ENCODE measurements at places on chromosomes 5 and 9.

DNA sequence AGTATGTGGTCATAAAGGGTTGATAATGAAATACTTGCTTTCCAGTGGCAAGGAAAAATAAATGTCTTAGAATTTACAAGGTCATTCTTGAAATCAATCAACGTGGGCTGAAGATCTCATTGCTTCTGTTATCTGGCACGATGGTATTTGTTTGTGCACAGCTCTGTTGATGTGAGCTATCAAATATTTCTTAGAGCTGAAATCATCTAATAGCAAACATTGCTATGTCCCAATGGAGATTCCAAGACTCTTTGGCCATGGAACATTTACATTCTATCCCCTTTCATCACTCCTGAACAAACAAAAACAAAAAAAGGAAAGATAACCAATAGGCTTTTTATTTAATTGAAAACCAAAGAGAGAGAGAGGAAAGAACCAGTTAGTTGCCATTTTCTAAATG is 111.5 kb upstream of the CCDC152 start:
- no peak for DNase-seq

DNA sequence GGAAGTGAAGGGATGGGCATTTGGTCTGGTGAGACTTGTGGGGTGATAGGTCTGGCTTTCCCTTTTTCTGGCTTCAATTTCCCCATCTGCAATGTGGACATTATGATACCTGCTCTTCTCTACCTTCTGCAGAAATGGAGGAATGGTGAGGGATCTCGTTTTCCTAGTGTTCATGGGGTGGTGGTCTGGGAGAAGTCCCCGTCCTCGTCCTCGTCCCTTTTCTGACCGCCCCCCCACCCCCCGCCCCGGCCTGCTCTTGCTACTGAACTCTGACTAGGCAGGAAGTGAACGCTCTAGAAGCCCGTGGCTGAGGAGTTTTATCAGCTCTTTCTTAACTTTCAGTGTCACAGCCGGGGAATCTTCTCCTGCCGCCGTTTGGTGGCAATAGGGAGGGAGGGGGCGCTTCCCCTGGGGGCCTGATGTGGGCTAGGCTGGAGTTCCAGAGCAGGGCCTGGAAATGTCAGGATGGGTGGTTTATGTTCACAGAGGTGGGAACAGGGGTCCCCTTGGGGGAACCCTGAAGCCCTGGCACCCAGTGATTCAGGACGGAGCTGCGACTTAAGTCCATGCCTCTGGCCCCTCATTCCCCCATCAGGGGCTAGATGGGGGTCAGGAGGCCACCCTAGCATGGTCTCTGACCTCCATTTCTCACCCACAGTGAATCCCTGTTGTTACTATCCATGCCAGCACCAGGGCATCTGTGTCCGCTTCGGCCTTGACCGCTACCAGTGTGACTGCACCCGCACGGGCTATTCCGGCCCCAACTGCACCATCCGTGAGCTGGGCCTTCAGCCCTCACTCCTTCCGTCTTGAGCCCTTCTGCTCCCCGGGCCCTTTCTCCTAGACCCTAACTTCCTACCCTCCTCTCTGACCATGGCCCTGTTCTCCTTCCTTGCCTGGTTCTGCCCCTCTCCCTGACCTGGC is 6.7 kb downstream of the PTGS1 start:
- DNase-seq: peak; percentile 62

- DNase-seq: no peak
Measured at GRCh38 chr5:146851133-146851532, 27.4 kb downstream of the PPP2R2B start.

DNA sequence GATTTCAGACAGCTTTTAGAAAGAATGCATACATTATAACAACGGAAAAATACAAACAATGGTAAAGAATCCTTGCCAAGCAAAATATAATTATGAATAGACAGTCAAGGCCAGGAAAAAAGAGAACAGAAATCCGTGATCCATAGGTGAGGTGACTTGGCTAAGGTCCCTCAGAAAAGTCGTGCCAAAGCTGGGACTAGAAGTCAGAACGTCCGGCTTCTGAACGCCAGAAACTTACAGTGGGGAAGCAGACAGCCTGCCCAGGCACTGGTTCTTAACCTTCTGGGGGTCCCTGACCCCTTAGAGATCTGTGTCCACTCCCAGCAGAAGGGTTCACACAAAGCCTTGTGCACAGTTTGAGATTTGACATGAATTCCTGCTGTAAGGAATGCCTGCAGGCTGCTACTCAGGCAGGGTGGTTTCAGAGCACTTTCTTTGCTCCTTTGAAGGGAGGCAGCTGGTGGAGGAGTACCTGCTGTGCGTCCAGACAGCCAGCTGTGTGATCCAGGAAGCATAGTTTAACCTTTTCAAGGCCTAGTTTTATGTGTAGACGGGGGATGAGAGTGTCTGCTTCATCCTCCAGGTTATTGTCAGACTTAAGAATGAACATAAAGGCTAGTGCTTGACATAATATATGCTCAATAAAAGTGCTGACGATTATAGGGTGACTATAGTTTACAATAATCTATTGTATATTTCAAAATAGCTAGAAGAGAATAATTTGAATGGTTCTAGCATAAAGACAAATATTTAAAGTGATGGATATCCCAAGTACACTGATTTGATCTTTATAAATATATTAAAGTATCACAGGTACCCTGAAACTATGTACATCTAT is 852 bp downstream of the ARHGEF37 start:
- DNase-seq: no peak

GRCh38 chr9:33446946-33447798 is at the start of gene AQP3:
Gene AQP3 (minus strand): TSS chr9:33447593. CDS start chr9:33447530, 63 bp downstream.
- peak; percentile 93 for DNase-seq

GRCh38 chr9:13508681-13509080 is 229.2 kb upstream of the MPDZ start:
- no peak for DNase-seq

DNA sequence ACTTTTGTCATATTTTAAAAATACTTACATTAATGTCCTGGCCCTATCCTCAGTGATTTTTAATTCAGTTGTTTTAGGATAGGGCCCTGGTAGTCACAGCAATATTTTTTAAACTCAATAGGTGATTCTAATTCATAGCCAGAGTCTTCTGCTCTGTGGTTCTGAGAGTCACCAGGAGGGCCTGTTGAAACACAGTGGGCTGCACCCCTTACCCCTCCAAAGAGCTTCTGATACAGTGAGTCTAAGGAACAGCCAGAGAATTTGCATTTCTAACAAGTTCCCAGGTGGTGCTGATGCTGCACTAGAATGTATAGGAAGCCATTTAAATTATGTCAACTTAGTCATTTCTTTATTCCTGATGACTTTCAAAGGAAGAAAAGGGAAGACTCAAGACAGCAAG is 458.3 kb upstream of the ARRDC3 start:
- no peak for DNase-seq

DNA sequence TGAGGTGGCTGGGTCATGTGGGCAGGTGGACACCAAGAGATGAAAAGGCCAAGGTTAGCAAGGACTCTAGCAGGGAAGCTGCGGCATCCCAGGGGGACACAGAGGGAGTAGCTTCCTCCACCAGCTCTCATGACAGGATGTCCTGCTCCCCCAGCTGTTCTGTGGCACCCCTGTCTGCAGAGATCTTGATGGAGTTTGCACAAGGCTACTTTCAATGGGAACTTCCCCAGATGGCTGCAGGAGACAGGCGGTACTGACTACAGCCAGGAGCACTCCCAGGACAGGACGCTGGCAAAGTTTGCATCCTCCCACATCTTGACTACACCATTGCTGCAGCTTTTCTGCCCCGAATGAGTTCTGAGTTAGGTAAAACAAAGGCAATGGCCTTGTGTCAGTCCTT is 312.8 kb downstream of the TLE4 start:
- no peak for DNase-seq

DNA sequence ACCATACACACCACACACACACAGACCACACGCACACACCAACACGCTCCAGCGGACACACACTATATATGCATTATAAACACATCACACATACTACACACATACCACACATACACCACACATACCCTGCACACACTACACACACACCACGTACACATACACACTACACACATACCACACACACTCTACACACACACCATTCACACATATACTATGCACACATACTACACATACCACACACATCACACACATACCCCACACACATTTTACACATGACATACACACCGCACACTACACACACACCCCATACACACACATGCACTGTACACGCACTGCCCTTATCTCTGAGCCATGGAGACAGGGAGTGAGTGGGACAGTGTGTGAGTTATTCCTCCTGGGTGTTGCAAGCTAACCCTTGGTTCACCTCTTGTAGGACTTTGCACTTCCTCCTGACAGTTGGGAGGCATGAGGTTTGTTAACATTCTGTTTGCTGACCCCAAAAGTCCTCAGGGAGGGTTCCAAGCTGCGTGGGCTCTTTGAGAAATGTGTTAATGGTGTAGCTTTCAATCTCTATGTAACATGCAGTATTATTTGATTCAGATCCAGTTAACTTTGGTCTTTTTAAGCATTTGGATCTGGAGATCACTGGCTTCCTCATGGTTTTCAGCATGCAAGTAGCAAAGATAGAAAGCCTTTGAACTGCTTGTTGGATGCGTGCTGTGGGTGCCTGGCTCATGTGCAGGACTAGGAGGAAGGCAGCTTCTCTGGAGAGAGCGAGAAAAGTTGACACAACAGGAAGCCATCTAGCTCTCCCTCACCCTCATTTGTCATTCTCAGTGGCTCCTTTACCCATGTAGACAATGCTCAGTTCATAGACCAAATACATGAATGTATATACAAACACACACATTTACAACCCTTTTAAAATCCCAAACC is 13.7 kb downstream of the IL31RA start:
- no peak for DNase-seq

- DNase-seq: no peak
Measured at GRCh38 chr9:118367383-118367782, 663.2 kb downstream of the TLR4 start.

GRCh38 chr9:105466898-105467455 is 19.1 kb downstream of the FSD1L start:
- DNase-seq: no peak

GRCh38 chr5:95631991-95632675 is 12.2 kb downstream of the GPR150 start:
- DNase-seq: no peak

GRCh38 chr5:75037106-75037505 is 15.3 kb downstream of the GCNT4 start:
- no peak for DNase-seq

GRCh38 chr5:15821506-15821905 is 321.5 kb downstream of the FBXL7 start:
- DNase-seq: no peak

- DNase-seq: no peak
Measured at GRCh38 chr9:33517373-33517772, 6.7 kb upstream of the ANKRD18B start.
